ENCODE measurements at places on chromosomes 7 and 10.

DNA sequence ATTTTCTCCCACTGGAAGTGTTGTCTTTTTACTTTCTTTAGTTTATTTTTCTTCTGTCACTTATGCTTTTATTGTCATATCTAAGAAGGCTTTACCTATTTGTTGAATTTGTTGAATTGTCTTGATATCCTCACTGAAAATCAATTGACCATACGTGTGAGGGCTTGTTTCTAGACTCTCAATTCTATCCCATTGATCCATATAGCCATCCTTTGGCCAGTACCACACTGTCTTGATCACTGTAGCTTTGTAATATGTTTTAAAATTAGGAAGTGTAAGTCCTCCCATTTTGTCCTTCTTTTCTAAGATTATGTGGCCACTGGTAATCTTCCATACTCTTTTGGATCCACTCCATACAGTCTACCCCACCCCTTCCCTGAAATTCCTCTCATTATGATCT, 25.5 kb upstream of the MNX1 start:
- DNase-seq, result no peak

DNA sequence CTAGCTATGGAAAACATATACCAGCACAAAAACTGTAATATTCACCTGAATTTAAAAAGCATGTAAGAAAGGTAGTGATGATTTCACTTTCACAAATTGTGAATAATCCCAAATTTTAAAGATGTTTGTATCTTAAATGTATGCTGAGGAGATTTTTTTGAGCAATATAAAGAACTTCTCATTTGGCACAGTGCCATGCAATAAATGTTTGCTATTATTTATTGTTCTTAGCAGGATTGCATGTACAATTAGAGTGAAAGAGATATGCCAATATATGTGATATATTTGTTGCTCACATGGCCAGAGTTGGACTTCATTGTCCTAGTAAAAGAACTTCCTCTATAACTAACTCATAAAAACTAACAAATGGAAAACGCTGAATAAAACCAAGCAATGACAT, 895.1 kb upstream of the KCND2 start:
- no peak for DNase-seq

- DNase-seq, result peak; percentile 83
These were observed 1.1 kb downstream of the VGF start for GRCh38 chr7:101164071-101164840.

DNA sequence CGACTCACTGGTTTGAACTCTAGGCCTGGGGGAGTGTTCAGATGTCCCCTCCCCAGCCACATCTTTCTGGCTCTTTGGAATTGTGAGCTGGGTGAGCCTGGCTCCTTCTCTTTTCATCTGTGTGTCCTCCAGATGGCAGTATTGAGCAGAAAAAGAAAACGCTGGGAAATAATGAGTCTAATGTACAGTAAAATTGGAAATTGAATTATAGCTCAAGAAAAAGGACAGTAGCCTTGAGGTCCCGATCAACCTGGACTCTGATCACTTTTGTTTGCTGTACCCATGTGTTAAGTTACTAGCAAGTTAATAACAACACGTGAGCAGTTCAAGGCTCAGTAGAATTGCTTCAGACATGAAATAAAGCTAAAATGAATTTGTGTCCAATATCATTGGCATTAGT, 77.9 kb downstream of the SNX10 start:
- peak; percentile 49 for DNase-seq

GRCh38 chr7:82685214-82685613, 241.6 kb upstream of the CACNA2D1 start:
- no peak for DNase-seq

DNA sequence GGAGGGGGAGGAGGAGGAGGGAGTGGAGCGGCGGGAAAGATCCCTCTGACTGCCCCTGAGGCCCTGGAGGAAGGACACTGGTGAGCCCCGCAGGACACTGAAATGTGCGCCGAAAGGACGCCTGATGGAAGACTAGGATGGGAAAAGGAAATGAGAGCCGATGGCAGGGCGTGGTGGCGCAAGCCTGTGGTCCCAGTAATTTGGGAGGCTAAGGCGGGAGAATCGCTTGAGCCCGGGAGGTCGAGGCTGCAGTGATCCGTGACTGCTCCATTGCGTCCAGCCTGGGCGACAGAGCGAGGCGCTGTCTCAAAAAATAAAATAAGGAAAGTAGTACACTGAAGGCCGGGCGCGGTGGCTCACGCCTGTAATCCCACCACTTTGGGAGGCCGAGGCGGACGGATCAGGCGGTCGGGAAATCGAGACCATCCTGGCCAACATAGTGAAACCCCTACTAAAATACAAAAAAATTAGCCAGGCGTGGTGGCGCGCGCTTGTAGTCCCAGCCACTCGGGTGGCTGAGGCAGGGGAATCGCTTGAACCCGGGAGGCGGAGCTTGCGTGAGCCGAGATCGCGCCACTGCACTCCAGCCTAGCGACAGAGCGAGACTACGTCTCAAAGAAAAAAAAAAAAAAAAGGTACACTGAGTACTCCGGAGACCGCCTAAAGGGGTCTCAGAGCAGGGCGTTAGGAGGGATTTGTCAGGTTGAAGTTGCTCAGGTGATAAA, 561 bp upstream of the HNRNPF start:
- DNase-seq, result no peak

DNA sequence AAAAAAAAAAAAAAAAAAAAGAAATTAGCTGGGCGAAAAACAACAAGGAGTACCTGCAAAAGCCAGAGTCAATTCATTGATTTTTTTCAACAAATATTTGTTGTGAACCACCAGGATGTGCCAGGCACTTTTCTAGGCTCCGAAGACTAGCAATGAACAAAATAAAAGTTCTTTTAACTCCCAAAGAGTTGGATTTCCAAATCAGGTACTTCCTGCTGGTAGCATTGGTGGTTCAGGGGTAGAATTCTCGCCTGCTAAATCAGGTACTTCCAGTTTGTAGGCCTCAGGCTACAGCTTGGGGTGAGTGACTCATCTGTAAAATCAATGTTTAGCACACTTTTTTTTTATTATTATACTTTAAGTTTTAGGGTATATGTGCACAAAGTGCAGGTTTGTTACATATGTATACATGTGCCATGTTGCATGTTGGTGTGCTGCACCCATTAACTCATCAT, 10.9 kb downstream of the PPA1 start:
- no peak for DNase-seq

GRCh38 chr7:106346678-106347217, 62.0 kb upstream of the NAMPT start:
- DNase-seq, result no peak

- DNase-seq, result no peak
These were observed 282.4 kb downstream of the SORCS3 start for GRCh38 chr10:104923501-104923900.

- no peak for DNase-seq
These were observed 69.8 kb upstream of the AGR3 start for GRCh38 chr7:16951483-16952080.

GRCh38 chr7:1852517-1853430, 182.7 kb downstream of the ELFN1 start:
- no peak for DNase-seq

GRCh38 chr7:41544241-41544640, 158.6 kb downstream of the INHBA start:
- no peak for DNase-seq

- DNase-seq, result no peak
These were observed 35.6 kb upstream of the HMX3 start for GRCh38 chr10:123100030-123100762.

- DNase-seq, result no peak
These were observed 1190.6 kb downstream of the SORCS1 start for GRCh38 chr10:105973902-105974301.

DNA sequence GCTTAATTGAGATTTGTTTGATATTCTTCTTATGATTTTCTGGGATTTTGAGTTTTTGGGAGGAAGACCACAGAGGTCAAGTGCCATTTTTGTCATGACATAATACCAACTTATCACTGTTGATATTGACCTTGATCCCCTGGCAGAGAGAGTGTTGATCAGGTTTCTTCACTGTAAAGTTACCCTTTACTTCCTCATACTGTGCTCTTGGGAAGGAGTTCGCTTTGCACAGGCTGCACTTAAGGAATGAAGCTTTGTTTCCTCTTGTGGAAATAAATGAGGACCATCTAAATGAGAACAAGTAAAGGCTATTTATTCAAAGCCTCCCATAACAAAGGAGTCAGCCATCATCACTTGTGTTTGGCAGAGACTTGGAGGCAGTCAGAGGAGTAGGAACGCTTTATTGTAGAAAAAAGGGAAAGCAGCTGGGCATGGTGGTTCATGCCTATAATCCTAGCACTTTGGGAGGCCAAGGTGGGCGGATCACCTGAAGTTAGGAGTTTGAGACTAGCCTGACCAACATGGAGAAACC, 16.1 kb downstream of the ST7 start:
- no peak for DNase-seq

DNA sequence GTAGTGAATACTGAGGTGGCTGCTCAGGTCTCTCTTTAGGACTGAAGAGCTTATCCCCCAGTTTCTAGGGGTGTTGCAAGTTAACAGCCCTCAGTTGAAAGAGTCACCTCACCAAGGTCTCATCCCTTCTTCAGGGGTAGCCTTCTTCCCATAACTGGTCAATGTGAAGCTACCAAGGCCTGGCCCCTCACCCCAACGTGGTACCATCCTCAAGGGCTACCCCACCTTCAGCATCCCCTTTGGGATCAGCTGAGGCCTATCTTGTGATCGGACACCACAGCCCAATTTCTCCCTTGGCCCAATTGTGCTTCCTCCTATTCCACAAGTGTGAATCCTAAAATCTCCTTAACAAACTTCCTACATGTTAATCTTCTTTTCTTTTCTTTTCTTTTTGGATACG, 289.5 kb upstream of the MKLN1 start:
- no peak for DNase-seq

- DNase-seq, result no peak
These were observed 46.1 kb downstream of the CPEB3 start for GRCh38 chr10:92244796-92245195.

- no peak for DNase-seq
These were observed 48.4 kb upstream of the CCDC3 start for GRCh38 chr10:13049774-13050420.

DNA sequence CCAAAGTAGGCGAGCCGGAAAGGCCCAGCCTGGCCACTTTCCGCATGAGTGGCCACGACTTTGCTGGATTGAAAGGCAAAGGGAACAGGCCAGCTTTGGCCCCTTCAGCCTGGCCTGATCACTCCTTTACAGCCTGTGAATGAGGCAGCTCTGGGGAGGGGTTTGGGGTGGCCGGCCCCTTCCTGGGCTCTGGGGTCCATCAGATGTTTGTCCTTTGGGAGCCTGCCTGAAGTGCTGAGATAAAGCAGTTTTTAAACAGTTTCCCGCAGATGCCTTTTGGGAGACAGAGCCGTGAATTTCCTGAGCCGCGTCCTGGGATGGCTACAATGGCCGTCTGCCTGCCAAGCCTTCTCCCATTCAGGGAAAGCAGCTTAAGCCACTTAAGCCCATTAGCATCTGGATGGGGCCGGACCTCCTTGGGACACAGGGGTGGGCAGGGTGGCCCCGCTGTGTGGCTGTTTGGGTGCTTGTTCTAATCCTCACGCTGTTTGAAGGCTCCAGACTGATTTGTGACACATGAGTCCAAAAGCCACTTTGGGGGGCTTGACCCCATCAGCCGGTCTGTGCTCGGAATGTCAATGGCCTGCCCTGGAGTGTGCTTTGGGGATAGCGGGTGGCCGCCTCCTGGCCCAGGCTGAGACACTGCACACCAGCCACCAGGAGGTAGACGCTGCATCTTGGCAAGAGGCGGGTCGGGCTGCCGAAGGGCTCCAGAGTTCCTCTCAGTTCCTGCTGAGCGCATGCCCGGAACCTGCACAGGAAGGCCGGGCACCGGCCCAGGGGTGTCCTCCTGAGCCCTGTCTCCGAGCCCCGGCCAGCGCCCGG, 38.9 kb downstream of the NKX6-2 start:
- DNase-seq, result no peak

DNA sequence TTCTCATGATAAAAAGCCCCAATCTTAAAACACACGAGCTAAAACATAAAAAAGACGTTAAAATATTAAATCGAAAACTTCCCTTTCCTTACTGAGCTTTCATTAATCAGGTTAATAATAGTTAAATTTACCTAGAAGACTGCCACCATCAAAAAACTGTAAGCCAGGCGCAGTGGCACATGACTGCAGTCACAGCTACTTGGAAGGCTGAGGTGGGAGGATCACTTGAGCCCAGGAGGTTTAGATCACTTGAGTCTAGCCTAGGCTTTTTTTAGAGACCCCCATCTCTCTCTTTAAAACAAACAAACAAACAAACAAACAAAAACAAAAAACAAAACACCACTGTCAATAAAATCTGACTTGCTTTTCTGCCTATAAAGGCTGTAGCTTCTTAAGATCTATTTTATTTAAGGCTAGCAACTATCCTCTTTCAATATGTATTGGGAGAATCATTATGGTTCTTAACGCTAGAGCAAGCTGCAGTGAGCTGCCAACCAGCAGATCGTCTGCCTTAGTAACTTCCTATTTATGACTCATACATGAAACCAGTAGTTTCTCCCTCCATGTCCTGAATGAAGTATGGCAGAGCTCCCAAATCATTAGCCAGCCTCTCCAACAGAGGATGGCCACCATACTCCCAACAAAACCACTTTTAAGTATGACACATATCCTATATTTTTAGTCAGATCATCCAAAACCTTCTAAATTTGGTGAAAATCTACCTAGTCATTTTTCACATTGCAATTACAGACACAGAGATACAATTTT, 163.7 kb downstream of the SRPK2 start:
- DNase-seq, result no peak

GRCh38 chr10:84088626-84089025, 50.7 kb upstream of the GHITM start:
- DNase-seq, result no peak

DNA sequence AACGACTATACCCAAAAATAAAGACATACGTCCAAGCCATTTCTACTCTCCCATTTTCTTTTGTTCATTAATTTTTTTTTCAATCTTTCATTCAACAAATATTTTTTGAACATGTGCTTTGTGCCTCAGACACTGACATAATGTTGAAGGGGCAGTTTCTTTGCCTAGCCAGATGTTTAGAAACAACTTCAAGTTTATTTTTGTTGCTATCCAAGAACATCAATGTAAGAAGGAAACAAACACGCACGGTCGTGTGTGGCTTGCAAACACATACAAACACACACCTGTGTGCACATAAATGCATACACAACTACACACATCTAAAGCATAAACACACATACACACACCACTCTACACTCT, 39.9 kb downstream of the BTBD16 start:
- DNase-seq, result no peak

DNA sequence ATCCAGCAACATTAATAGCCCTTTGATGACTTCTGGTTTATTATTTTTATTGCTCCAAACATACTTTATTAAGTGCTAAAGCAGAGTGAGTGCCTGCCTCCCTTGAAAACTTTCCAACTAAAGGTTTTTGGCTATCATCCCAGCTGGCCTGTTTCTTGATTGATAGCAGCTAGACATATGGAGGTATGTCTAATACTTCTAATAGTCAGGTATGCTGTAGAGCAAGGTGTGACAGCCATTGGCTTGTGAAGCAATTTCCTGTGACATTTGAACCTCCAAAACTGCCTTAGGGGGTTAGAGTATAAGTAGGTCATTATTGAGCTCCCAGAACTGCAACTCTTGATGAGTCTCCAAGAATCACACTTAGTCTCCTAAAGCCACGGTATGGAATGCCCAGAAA, 55.8 kb downstream of the LOXL4 start:
- DNase-seq, result no peak
